Left ventricle myocardium inferior (tissue), 1 donor: ENCODE measurements at places on chromosomes 16 and 17.
A peak's percentile ranks its signal among the peaks of the same experiment; 100 is the strongest.

DNA sequence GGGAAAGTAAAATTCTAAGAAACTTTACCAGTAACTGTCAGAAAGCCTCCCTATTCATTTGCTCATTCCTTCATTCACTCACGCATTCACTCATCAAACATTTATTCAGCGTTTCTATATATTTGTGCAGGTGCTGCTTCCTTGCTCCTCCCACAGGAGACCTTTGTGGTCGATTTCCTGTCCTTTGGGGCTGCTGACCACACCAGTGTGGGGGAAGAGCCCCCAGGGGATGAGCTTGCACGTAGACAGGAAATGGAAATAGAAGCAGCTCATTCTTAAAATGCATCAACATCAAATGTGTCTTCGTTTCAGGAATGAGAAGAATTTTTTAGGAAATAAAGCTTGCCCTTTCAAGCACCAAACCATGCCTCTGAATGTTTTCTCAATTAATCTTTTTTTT lies 9.6 kb downstream of the PIK3R6 start:
- DNase-seq = peak; percentile 41

DNA sequence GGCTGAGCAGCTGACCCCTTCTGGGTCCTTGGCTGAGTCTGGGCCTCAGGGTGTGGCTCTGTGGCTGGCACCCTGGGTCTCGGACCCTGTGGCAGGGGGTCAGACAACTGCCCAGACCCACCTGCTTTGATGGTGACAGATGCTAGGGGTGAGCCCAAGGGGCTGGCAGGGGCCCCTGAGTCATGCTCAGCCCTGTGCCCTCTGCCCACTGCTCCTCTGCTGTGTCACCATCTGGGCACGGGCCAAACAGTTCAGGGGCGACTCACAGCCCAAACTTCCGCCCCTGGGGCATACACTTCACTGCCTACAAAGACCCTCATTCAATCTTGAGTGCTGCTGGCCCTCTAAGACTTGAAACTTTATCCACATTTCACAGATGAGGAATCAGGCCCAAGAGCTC lies 5.7 kb downstream of the ADGRG1 start:
- DNase-seq = no peak

DNA sequence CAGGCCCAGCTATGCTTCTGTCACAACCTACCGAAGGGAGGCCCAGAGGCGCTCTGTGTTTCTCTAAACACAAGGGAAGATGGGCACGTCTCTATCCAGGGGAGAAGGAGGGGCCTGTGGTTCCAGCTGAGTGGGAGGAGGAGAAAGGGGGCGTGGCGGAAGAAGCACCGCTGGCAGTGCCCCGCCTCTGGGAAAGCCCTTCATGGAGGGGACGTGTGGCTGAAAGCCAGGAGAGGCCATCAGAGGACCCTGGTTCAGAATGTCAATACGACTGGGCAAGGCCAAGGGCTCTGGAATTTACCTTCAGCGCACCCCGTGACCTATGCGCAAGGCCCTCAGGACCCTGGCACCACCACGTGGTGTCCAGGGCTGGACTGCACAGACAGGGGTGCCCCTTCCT lies 12.3 kb upstream of the SLC38A8 start:
- DNase-seq = no peak

DNA sequence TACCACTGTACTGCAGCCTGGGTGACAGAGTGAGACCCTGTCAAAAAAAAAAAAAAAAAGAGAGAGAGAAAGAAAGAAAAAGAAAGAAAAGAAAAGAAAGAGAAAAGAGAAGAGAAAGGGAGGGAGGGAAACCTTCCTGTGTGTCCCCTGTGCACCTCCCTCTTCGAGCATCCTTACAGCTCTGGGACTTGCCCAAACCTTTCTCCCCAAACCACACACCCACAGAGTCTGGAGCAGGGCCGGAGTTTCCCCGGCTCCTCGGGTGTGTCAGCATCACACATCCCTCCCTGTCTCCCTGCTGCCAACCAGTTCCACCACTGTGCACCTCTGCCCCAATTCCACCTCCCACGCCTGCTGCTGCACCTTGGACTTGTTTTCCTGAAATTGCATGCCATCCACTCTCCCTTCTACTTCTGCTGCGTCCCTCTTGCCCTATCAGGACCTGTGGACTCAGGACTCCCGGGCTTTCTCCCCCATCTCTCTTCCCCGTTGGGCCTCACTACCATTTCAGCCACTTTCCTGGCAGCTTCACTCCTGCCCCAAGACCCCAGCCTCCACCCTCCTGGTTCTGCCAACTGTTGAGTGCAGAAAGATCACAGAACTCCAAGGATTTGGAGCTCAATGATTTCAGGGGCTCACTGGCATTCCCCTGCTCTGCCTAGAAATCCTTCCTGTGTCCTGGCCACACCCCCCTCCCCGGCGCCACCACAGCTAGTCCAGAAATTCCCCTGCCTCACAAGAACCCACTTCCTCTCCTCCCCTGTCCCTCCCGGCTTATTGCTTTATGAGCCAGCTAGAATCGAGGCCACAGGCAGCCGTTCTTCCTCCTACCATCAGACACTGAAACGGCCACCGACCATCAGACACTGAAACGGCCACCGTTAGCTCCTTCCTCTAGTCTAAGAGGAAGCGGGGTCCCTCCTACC lies 3.7 kb upstream of the CDK3 start:
- DNase-seq = no peak

GRCh38 chr17:37830151-37830993 lies 85.5 kb upstream of the HNF1B start:
- DNase-seq = no peak

DNA sequence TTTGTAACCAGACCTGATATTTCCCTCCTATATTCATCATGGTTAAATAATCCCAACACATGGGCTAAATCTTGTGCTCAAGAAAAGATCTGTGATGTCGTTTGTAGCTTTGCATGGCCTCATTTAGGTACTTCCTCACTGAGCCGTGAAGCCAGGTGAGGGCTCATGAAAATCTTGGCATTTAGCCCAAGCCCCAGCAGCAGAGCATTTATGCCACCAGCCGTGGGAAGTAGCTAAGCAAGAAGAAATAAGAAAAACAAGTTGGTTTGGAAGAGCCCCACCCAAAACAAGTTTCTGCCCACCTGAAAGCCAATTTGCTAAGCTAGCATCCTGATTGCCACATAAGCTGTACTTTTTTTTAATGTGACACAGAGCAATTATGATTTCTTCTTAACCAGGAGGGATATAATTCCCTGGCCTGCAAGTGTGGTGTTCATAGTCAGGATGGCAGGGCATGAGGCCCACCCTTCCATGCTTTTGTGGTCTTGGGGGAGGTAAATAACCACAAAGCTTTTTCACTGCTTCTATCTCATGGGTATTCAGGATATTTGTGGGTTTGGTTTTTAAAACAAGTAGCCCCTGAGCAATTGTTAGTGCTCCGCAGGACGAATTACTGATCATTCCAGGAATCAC lies 10.5 kb downstream of the TMIGD1 start:
- no peak for DNase-seq

- peak; percentile 29 for DNase-seq
Observed at GRCh38 chr17:37770631-37771518, 26.0 kb upstream of the HNF1B start.

DNA sequence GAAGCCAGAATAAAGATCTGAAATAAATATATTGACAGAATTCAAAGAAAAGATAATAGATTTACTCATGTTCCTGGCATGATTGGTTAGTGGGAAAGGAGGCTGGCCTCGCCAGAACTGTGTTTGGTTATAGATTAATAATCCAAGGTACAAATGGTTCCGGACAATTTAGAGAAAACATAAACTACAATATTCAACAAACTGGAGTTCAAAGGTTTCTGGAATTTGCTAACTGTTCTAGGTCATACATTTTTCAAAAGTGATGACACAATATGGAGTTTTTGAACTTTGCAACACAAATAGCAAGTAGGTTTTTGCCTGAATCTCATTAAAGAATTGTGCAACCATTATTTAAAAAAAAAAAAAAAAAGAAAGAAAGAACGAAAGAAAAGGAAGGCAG lies 251.7 kb upstream of the SALL1 start:
- DNase-seq = no peak

GRCh38 chr17:71378036-71378435 lies 742.8 kb upstream of the SOX9 start:
- no peak for DNase-seq

DNA sequence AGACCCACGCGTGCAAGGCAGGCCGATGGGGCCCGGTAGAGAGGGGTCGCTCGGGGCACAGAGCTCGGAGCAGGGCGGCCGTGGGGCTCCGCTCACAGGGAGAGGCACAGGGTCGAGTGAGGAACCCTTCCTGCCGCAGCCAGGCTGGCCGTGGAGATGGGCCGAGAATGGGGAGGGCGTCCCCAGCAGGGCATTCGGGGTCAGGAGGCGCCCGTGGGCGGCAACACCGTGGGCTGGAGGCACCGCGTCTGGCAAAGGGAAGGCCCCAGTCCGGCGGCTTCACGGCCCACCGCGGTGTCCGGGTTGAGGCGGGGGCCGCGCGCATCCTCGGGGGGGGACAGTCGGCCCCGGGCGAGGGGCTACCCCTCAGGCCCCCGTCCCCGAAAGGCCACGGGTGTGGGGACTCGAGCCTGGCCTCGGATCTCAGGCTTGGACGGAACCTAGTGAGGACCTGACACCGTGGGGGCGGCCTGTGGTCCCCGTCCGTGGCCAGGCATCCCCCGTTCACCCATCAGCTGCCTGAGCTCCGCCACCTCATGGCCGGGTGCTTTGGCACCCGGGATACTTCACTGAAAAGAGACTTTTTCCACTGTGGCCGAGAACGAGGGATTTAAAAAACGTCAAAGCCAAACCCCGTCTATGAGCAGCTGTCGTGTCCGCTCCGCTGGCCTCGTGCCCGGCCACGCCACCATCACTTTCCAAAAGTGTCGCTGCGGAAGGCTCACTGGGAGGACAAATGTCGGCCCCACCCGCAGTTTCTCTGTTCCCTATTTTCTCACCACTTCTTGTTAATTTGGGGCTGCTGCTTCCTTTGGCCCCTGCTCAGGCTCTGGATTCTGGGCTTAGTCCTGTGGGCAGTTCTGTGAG lies 73.6 kb downstream of the METRNL start:
- peak; percentile 69 for DNase-seq

- DNase-seq = peak; percentile 69
Observed at GRCh38 chr16:85376292-85377095, 236.6 kb upstream of the GSE1 start.

DNA sequence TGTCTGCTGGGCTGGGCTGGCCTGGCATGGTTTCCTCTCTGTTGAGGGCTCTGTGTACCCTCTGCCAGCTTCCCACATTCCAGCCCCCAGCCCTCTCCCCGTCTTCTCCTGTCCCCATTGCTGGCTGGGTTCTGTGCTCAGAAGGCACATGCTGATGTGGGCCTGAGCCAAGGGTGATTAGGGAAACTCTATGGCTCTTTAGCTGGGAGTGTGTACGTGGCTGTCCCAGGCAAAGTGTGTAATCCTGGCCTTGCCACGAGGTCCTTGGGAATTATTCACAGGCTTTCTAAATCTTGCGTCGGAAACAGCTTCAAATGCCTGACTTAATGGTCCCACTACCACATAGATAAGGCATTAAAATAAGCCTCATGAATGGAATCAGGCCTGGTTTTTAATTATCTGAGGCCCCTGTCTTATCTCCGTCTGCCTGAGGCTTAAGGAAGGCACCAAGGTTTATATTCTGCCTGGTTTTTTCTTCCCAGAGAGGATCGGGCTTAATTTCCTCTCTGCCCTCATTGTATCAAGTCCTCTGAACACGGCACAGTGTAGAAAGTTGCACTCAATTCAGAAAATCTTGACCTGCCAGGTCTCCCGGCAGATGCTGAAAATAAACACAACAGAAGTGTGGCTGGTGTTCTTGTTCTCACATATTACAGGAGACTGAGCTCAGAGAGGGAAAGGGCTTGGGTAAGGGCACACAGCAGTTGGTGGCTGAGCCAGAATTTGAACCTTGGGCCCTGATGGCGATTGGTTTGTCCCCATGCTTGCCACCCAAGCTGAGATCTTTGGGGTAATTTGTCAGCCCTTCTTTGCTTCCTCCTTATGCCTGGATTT lies 52.9 kb upstream of the LGALS9 start:
- DNase-seq = peak; percentile 46
